Fibroblast of skin of back (primary cell): ENCODE measurements at places on chromosomes 16 and 17.

GRCh38 chr17:3892095-3892998, 506 bp downstream of the CAMKK1 start:
- peak; percentile 67 for DNase-seq

DNA sequence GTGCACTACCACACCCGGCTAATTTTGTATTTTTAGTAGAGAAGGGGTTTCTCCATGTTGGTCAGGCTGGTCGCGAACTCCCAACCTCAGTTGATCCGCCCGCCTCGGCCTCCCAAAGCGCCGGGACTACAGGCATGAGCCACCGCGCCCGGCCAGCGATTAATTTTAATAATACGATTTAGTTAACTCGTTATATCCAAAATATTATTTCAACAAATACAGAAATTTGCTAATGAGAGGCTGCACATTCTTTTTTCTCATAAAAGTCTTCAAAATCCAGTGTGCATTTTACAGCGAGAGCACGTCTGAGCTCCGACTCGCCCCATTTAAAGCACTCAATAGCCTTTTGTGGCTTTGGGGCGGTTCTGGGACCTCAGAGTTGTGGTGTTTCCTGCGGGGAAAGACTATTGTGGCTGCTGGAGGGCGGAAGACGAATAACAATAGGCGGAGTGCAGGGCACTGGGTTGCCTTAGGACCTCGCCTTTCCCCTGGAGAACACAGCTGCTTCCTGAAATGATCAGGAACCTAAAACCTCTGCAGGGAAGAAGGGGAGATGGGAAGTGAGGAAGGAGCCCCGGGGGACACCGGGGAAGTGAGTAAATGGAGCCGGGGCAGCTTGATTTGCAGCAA, 2.9 kb upstream of the ZSCAN10 start:
- no peak for DNase-seq

GRCh38 chr16:72884573-72884972, 163.4 kb downstream of the ZFHX3 start:
- no peak for DNase-seq

DNA sequence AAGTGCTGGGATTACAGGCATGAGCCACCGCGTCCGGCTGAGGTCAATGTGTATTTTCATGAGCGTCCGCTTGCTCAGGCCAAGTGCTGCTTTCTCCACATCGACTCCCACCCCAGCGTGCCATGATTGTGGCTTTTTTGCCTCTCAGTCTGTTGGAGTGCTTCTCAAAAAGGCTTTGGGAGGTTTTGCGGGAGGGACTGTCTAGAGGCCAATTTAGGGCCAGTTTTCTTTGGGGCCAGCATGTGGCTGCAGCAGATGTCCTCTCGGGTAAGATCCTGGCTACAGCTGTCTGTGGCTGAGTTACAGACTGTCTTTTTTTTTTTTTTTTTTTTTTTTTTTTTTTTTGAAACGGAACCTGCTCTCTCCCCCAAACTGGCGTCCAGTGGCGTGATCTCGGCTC, 6.5 kb downstream of the C16orf90 start:
- DNase-seq = no peak

DNA sequence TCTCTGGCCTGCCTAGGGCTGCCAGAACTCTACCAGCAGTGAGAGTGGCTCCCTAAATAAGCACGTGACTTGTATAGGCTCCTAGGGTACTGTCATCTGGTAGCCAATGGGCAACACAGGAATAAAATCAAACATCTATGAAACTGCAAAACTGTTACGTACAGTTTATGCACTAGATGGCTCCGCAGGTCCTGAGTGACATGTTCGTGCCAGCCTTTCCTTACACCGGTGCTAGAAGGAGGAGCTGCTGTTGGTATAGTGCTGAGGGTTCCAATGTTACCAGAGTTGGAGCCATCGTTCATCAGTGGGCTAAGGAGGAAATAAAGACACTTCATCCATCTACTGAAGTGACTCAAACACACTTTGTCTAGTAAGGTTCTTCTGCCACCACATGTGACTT, 63.2 kb upstream of the TRAP1 start:
- DNase-seq = peak; percentile 26
